Activated CD4-positive, alpha-beta T cell treated with anti-CD3 and anti-CD28 coated beads, Interleukin-2, amount 10 ng/mL, durations not matched to agents 24 days and 14 days (primary cell): ENCODE measurements at places on chromosomes 12 and 14. TPM values are rescaled to one million over a fixed set of nuclear protein-coding genes. Genes with fewer than 3 reads are reported as not detected.

- H3K36me3 ChIP-seq, result peaks cover 2% of the 10 kb centered on the region
- H3K4me3 ChIP-seq, result peak overlapping the region; percentile 77
- H3K4me1 ChIP-seq, result peaks cover 17% of the 10 kb centered on the region
- H3K27ac ChIP-seq, result peak overlapping the region; percentile 36
- H3K27me3 ChIP-seq, result peaks cover 15% of the 10 kb centered on the region
Measured at GRCh38 chr14:101780887-101781239, 19.4 kb downstream of the PPP2R5C start.

The POTEM gene
- total RNA-seq, result not detected in 2 replicates

The PPP1R1A gene
- not detected in 2 replicates for total RNA-seq

The DCTN2 gene
- total RNA-seq, result 78.9 and 80.9 TPM in 2 replicates

- H3K36me3 ChIP-seq, result no peaks in the 10 kb centered on the region
- H3K4me1 ChIP-seq, result no peaks in the 10 kb centered on the region
- no peak overlapping the region for H3K4me3 ChIP-seq
- peaks cover 17% of the 10 kb centered on the region for H3K27me3 ChIP-seq
- no peak overlapping the region for H3K27ac ChIP-seq
Measured at GRCh38 chr12:46915836-46916235, 90.0 kb upstream of the SLC38A4 start.

GRCh38 chr12:41485203-41485602 is 297.1 kb downstream of the PDZRN4 start:
- no peak overlapping the region for H3K27ac ChIP-seq
- no peak for DNase-seq
- H3K27me3 ChIP-seq, result no peaks in the 10 kb centered on the region
- no peak overlapping the region for H3K4me3 ChIP-seq

- no peaks in the 10 kb centered on the region for H3K4me1 ChIP-seq
- H3K4me3 ChIP-seq, result no peak overlapping the region
- H3K36me3 ChIP-seq, result no peaks in the 10 kb centered on the region
- no peak for DNase-seq
- peaks cover 3% of the 10 kb centered on the region for H3K27me3 ChIP-seq
Measured at GRCh38 chr12:110170535-110171185, 46.5 kb downstream of the IFT81 start.
